ENCODE measurements at places on chromosomes 5 and 9.

- no peak for DNase-seq
Measured at GRCh38 chr5:109574985-109575384, 114.7 kb upstream of the MAN2A1 start.

DNA sequence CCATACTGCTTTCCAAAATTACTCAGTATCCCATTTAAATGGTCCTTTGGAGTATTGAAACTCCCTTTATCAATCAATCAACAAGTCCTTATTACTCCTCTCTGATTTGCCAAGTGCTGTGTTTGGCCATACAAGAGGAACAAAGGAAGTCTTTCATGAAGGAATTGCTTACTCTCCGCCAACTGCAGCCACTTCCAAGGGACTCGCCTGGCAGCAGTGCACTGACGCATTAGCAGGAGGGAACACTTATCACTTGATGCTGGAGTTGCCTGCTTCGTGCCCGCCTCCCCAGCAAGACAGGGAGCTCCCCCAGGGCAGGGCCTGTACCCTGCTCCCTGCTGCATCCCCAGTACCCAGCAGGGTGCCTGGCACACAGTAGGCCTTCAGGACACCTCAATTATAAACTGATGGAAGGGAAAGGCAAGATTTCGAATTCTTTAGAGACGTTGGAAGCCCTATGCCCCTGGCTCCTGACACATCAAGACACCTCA lies 97.9 kb downstream of the CRB2 start:
- DNase-seq = no peak

DNA sequence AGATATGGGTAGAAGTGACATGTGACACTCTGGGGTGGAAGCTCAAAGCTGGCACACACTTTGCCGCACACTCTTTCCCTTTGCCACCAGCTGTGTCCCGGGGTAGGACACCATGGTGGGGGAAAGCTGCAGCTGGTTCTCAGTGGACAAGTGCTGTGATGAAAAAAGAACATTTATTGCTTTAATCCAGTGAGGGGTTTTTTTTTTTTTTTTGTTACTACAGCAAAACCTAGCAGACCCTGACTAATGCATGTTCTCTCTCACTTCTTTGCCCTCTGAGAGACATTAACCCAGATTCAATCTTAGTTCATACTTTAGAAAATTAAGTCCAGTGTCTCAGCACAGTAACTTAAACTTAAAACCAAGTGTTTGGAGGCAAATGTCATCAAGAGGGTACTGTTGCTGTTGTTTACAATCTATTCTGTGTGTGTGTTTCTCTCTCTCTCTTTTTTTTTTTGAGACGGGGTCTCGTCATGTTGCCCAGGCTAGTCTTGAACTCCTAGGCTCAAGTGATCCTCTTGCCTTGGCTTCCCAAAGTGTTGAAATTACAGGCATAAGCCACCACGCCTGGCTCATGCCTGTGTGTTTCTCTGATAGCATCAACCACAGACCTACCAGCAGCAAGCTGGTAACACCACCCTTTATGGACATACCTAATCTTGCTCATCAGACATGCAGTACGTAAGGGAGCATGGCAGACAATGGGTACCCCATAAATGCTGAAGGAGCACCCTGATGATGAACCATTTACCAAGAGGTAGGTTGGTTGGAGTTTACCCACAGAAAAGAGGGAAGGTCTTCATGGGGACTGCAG lies 84.7 kb upstream of the TBC1D2 start:
- DNase-seq = no peak

GRCh38 chr5:98775246-98776065 lies 2.0 kb downstream of the RGMB start:
- no peak for DNase-seq

- no peak for DNase-seq
Measured at GRCh38 chr9:6686396-6686795, 40.9 kb upstream of the GLDC start.

DNA sequence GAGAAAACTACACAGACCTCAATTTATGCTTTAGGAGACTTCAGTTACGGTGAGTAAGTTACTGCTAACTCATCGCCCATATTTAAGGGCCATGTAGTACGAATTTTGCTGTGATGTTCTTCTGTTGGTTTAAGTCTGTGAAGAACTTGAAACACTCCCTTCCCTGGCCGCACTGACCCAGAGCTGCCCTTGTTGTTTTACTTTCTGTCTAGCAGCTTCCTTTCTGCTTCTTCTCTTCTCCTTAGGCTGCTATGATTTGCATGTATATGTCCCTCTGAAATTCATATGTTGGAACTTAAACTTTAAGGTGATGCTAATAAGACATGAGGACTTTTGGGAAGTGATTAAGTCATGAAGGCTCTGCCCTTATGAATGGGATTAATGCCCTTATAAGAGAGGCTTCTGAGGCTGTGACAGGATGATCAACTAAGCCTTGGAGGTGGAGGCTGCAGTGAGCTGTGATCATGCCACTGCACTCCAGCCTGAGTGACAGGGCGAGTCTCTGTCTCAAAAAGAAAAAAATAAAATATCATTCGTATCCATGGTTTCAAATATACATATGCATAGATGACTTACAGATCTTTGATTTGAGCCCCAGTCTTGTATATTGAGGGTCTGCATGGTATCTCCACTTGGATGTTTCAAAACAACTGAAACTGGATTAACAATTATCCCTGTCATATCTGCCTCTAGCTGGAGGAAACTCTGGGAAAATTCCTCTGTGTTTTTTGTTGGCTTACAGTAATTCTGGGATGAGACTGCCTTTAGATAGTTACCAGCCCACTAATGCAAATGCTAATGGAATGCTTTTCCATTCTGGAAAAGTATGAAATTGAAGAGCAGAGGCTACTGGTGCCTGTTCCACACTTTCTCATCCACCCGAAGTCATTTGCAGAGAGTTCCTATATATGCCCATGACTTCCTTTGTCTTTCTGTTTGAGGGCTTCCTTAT lies 263.4 kb upstream of the ACTBL2 start:
- DNase-seq = no peak
